ENCODE measurements at places on chromosomes 13 and 19.
A peak's percentile ranks its signal among the peaks of the same experiment; 100 is the strongest.

GRCh38 chr19:44002212-44002565 lies 568 bp upstream of the ZNF230 start:
- DNase-seq = no peak

DNA sequence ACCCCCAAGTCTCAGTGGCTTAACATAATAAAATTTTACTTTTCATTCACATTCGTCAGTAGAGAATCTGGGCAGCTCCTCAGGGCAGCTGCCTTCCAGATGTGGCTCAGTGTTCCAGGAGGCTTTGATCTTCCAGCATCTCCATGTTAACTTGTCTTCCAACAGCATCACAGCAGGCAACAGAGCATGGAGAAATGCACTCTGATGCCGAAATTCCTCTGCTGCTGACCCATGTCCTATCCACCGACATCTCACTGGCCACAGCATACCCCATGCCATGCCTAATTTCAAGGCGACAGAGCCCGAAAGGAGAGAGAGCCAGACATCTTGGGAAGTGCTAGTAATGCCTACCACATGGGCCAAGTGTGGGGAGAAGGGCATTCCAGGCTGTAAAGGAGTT lies 64.9 kb upstream of the MEDAG start:
- no peak for DNase-seq

DNA sequence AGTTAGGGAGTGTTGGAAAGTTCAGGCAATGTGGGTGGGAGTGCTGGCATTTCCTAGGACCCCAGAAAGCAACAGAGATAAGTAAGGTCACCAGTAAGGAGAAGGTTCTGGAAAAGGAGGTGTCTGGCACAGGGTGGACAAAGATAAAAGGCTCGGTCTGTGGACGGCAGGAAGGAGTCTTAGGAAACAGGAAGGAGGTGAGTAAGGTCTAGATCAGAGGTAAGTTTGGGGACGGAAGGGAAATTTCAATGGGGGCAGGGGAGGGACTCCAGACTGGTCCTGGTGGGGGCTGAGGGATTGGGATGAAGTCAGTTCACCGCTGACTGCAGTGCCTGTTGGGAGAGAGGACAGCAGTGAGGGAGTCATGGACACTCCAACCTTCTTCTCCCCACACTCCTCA lies 7.8 kb upstream of the OPA3 start:
- no peak for DNase-seq

DNA sequence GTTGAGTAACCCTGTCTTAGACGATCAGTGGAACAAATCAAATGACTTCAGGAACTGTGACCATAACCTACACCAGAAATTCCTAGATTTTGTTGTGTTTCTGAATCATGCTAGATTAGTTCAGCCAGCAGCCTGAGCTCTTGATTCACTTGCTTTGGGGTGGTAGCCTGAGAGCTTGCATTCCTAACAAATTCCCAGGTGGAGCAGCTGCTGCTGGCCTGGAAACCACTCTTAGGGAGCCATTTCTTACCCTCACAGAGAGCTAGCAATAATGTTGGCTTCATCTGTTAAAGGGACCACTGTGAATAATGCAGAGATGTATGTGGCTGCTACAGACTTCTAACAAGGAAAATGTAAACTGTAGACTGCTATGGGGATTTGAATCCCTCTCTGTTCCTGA lies 388.1 kb upstream of the PRR20A start:
- DNase-seq = no peak

DNA sequence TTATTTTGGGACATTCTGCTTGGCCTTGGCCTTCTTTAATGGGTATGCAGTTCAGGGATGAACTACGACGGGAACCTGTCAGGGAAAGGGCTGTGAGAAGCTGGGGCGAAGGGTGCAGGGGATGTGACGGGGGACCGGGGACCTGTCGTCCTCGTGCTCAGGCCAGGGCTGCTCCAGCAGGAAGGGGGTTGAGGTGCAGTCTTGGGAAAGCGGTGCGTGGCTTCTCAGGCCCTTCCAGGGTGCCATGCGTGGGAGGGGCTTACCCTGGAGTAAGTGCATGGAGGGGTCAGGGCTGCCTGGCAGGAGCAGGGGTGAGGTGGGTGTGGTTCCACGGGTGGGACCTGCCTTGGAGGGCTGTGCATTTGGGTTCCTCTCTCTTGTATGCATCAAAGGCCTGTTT lies 100.8 kb downstream of the TEX29 start:
- DNase-seq = no peak

DNA sequence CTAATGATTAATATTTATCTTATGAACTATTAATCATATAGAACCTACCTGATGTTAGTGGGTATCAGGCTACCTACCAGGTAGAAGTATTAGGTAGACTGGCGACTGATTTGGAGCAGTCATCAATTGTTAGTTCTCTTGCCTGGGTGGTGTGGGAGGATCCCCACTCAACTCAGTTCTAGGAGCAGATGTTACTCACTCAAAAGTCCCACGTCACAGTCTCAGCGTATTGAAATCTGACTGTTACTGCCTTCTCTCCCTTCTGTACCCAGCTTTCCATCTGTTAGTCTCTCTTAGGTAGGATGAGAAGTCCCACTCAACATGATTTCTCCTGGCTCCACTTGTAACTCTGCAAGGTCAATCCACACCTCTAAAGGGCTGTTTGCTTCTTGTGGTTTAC lies 102.7 kb downstream of the OLFM4 start:
- no peak for DNase-seq

DNA sequence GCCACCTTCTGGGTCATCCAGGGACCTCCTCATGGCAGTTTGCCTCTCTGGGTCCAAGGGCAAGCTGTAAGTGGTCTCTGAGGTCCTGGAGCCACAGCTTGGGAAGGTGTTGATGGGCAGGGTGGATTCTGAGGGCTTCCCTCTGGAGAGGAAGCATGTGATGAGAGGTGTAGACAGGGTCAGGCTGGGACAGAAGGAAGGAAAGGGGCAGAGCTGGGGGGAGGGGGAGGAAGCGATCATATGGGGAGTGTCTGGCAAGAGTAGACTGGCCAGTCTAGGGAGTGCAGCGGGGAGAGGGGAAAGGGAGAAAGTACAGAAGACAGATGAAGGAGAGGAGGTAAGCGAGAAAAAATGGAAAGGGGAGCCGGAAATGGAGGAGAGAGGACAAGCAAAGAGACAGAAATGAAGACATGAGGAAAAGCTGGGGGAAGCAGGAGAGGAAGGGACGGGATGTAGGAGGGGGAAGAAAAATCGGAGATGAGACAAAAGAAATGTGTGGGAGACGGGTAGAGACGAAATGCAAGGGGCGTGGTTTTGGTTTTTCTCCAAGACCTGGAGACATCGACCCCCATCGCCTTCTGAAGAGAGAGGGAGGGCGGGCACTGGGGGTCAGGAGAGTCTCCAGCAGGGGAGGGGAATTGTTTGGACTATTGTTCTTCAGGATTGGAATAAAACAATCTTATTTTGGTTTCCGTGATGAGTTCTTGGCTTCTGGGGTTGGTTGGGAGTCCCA lies 26.6 kb downstream of the ZSWIM9 start:
- no peak for DNase-seq

- DNase-seq = no peak
Observed at GRCh38 chr13:36512771-36513170, 80.5 kb downstream of the CCNA1 start.

DNA sequence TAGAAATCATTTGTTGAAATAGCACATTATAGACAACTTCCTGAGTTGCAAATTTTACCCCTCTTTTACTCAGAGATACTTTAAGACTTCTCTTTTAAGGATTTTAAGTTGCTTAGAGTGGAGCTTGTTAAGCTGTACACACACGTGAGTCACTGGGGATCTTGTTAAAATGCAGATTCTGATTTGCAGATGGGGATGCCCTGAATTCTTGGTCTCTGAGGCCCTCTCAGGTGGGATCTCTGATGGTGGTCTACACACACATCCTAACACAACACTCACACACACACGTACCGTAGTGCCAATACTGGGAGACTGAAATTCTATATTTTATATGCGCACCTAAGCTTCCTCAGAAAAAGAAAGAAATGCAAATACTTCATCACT lies 788.3 kb downstream of the UQCRFS1 start:
- DNase-seq = no peak

DNA sequence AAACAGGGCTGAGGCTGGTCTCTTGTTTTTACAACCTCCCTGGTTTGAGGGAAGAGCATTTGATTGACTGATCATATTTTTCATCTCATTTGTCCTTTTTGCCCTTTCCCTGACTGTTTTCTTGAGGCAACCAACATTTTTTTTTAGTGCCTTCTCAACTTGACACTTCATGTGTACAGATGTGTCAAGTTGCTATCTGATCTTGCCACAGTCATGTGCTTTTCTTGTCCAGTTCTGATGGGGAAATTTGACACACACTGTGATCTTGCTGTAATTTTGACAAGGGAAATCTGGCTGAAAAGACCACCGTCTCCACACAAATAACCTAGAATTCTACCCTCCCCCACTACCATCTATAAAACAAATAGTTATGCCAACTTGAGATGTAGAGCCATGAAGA lies 329.6 kb downstream of the KCTD12 start:
- no peak for DNase-seq

DNA sequence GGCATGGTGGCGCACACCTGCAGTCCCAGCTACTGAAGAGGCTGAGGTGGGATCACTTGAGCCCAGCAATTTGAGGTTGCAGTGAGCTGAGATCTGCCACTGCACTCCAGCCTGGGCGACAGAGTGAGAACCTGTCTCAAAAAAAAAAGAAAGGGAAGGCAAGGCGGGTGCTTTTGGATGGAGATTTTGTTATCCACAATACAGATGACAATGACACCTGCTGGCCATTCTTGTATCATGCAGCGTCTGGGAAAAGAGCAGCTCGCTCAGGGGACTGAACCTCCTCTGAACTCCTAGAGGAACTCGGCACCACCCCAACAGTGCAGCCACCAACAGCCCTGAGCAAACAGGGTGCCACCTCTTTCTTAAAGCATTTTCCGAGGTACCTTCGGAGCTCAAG lies 22.8 kb downstream of the HAUS8 start:
- DNase-seq = no peak

DNA sequence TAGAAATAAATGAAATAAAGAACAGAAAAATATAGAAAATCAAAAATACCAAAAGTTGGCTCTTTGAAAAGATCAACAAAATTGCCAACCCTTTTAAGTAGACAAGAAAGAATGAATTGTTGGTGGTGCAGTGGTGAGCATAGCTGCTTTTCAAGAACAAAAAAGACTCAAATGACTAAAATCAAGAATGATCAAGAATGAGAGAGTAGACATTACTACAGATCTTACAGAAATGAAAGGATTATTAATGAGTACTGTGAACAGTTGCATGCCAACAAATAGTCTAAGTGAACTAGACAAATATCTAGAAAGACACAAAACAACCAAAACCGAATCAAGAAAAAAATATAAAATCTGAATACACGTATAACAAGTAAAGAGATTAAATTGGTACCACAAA lies 53.9 kb downstream of the FNDC3A start:
- no peak for DNase-seq

DNA sequence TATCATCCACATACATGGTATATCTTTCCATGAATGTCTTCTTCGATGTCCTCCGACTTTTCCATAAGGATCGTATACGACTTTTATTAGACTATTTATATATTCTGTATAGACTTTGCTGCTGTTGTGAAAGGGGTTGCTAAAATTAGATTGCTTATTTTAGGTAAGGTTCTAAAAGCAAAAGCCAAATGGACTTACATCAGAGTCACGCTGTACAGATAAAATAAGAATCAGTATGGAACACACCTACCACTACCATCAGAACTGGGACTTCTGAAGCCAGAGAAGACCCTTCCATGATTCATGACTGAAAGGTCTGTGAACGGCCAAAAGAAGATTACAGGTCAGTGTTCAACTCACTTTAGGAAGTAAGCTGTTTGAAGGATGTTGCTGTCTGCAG lies 8.9 kb downstream of the ANKRD27 start:
- DNase-seq = no peak

- no peak for DNase-seq
Observed at GRCh38 chr13:64276232-64276631, 2860.6 kb upstream of the PCDH20 start.

GRCh38 chr19:16837035-16837362 lies 7.8 kb downstream of the SIN3B start:
- no peak for DNase-seq

DNA sequence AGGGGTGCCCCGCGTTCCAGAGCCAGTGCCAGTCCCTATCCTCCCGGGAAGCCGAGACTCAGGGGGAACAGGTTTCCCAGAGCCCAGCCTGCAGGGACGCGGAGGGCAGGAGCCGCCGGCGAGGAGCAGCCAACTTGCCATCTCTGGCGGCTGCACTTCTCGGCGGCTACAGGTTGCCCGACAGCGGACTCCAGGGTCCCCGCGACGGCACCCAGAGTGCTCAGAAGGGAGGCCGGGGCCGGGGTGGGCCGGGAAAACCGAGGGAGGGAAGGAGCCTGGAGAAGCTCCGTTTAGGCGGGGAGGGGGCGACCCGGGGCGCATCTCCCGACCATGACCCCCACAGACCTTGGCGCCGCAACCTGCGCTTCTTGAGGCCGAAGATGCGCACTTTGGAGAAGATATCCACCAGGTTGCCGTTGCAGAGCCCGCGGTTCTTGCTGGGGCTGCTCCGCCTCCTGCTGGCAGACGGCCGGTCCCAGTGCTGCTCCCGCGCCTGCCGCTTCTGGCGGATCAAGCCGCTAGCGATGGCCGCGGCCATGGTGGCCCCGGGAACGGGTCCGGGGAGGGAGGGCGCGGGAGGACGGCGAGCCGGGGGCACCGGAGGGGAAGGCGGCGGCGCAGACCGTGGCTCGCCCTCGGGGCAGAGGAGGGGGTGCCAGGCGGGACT lies 463.8 kb downstream of the ITGBL1 start:
- DNase-seq = no peak

GRCh38 chr13:98462946-98463345 lies 114.0 kb downstream of the STK24 start:
- no peak for DNase-seq

GRCh38 chr13:46649816-46650215 lies 96.8 kb downstream of the LRCH1 start:
- no peak for DNase-seq

GRCh38 chr19:10749435-10750384 lies 31.8 kb downstream of the DNM2 start:
- DNase-seq = no peak

GRCh38 chr19:42420055-42420544 lies 7.1 kb downstream of the LIPE start:
- peak; percentile 76 for DNase-seq

DNA sequence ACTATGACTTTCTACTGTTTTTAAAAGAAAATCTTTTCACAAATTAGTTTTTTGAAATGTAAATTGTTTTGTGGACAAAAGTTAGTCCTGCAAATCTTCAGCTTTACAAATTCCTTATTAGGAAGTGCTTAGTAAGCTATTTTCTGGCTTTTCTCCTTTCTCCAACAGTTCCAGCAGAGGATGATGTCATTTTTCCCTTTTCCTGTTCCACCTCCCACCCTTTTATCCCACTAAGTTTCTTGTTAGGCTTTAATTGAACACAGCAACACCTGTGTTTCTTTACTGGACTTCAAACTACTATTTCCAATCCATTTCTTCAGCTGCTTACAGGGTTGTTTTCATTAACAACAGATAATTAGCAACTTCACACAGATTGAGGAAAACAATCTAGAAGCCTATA lies 389.2 kb downstream of the NDFIP2 start:
- no peak for DNase-seq

GRCh38 chr13:22235285-22235949 lies 564.5 kb downstream of the FGF9 start:
- DNase-seq = no peak

GRCh38 chr13:45678282-45678681 lies 23.8 kb upstream of the CBY2 start:
- DNase-seq = no peak
